Mesenteric fat pad (tissue), 1 donor: ENCODE measurements at places on chromosomes 5 and 9. TPM values are rescaled to one million over a fixed set of nuclear protein-coding genes. Genes with fewer than 3 reads are reported as not detected.

Gene MAP3K1
- total RNA-seq = 16.5 TPM

Gene WNK2
- total RNA-seq = 1.1 TPM

DNA sequence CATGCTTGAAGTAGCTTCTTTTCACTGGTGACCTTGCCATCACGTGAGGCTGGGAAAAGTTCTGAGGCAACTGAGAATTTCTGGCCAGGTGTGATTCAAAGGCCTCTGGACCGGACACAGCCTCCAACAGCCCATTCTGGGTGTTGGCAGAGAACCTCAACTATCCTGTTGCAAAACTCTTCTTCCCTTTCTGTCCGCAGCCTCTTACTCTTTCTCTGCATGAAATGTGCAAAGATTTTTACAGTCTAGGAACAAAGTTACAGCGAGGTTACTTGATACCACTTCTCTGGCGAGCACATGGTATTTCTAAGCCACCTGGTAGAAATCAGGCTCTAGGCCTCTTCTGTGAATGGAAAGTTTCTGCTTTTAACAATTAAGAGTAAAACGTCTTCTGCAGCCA, 79.2 kb downstream of the FREM1 start:
- no peak for DNase-seq

Gene UAP1L1
- total RNA-seq = 28.1 TPM

Gene TMEM250
- total RNA-seq = 30.2 TPM

GRCh38 chr5:177447611-177448243, 1.1 kb downstream of the PRR7 start:
- no peak for DNase-seq

DNA sequence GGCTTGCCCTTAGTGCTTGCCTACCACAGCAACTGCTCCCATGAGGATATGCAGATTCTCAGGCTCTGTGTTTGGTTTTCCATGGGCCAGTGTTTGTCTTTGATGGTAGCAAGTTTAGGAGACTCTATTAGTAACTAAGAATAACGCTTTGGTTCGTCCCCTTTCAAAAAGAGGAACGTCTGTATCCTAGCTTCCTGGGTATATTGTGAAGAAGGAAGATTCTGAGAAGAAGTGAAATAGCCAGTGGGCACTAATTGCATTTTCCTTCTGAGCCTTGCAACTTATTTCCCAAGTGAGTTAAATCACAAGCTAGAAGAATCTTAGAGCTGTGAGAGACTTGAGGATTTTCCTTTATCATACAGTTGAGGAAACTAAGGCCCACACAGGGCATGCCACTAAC, 376.8 kb downstream of the PIK3R1 start:
- no peak for DNase-seq

- no peak for DNase-seq
These were observed 963 bp upstream of the CAST start for GRCh38 chr5:96660971-96661854.

DNA sequence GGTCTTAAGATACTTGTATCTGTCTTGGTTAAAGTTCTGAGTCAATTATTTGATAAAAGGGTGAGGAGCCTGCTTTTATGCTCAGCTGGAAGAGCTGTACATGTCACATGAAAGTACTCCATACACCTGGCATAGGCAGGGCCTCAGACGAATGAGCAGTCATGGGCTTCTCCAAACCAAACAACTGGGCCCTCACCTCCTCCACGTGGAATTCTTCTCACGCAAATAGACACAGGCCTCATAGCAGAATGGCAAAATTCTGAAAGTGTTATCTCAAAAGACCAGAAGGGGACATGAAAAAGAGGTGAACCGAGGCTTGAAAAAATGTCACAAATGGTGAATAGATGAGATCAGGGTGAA, 48.6 kb downstream of the FAM240B start:
- DNase-seq = no peak

- no peak for DNase-seq
These were observed 76.1 kb downstream of the SLC28A3 start for GRCh38 chr9:84264307-84265029.
